ENCODE measurements at places on chromosomes 4 and X. TPM values are rescaled to one million over a fixed set of nuclear protein-coding genes. Genes with fewer than 3 reads are reported as not detected.

Gene SUPT20HL2
- polyA plus RNA-seq = not detected

Gene BRS3
- not detected for polyA plus RNA-seq

Gene SHROOM2
- not detected for polyA plus RNA-seq

Gene MAOB
- not detected for polyA plus RNA-seq

Gene FOXR2
- not detected for polyA plus RNA-seq

Gene RPL10
- polyA plus RNA-seq = 5,716 TPM

Gene KIAA0232
- 9.3 TPM for polyA plus RNA-seq

Gene CT83
- not detected for polyA plus RNA-seq

Gene GRSF1
- polyA plus RNA-seq = 61.5 TPM

Gene ARAP2
- 20.8 TPM for polyA plus RNA-seq

Gene BMPR1B
- not detected for polyA plus RNA-seq

Gene TLR2
- 0.58 TPM for polyA plus RNA-seq

Gene RAB9B
- polyA plus RNA-seq = 0.39 TPM

Gene OPN1MW2
- polyA plus RNA-seq = not detected

Gene ZNF718
- polyA plus RNA-seq = 6.4 TPM

Gene CPLX1
- not detected for polyA plus RNA-seq

Gene SLC6A14
- polyA plus RNA-seq = not detected

Gene CT45A2
- not detected for polyA plus RNA-seq

Gene NDP
- not detected for polyA plus RNA-seq

Gene ADAM29
- 0.59 TPM for polyA plus RNA-seq

Gene VSIG4
- not detected for polyA plus RNA-seq

Gene MMGT1
- polyA plus RNA-seq = 6.1 TPM

Gene NWD2
- not detected for polyA plus RNA-seq

Gene PDHA1
- 96.4 TPM for polyA plus RNA-seq

Gene UGT2B17
- 3.6 TPM for polyA plus RNA-seq

Gene GAGE12H
- not detected for polyA plus RNA-seq

Gene FRMD7
- polyA plus RNA-seq = not detected

Gene FAM47C
- polyA plus RNA-seq = not detected

Gene UGT2B11
- polyA plus RNA-seq = not detected

Gene SLC34A2
- polyA plus RNA-seq = not detected

Gene MAGEB6
- polyA plus RNA-seq = not detected

Gene TSPAN5
- polyA plus RNA-seq = 7.6 TPM

Gene PNCK
- not detected for polyA plus RNA-seq

Gene MAGEA2B
- not detected for polyA plus RNA-seq

Gene CT45A10
- not detected for polyA plus RNA-seq

Gene NR0B1
- not detected for polyA plus RNA-seq

Gene LIMCH1
- polyA plus RNA-seq = not detected

Gene GSX2
- polyA plus RNA-seq = 1.2 TPM

Gene UCP1
- polyA plus RNA-seq = not detected

Gene ASB9
- polyA plus RNA-seq = not detected

Measured in IgD-negative memory B cell (primary cell).